T-helper 17 cell (primary cell): ENCODE measurements at places on chromosomes 6 and 20. TPM values are rescaled to one million over a fixed set of nuclear protein-coding genes. Genes with fewer than 3 reads are reported as not detected.

DNA sequence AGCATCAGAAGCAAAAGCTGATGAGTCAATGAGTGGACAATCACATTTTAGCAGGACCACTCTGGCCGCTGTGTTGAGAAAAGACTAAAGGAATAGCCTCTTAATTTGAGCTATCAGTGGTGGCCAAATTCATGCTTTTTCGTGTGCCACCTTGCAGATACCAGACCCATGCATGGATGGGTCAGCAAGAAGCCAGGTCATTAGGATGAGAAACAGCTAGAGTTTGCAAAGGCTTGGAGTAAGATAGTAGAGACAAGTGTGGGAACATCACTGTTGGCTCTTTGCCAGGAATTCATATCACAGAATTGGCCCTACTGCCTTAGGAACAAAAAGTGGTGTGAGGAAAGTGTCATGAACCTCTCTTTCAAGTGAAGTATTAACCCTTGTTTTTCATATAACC is 25.5 kb downstream of the MRAP2 start:
- H3K27me3 ChIP-seq: no peaks in the 10 kb centered on the region
- no peaks in the 10 kb centered on the region for H3K4me1 ChIP-seq
- H3K4me3 ChIP-seq: no peak overlapping the region
- H3K27ac ChIP-seq: no peak overlapping the region

The ERVFRD-1 gene
- total RNA-seq: not detected

GRCh38 chr6:109239651-109240321 is 142.5 kb downstream of the CD164 start:
- no peak overlapping the region for H3K27ac ChIP-seq
- no peaks in the 10 kb centered on the region for H3K36me3 ChIP-seq
- no peak overlapping the region for H3K4me3 ChIP-seq
- H3K4me1 ChIP-seq: peaks cover 20% of the 10 kb centered on the region
- no peak for DNase-seq

The OR2B6 gene
- total RNA-seq: not detected

The IL17A gene
- 0.68 TPM for total RNA-seq

The ADAM33 gene
- total RNA-seq: not detected

The BNIP5 gene
- total RNA-seq: not detected

The SGK2 gene
- 1.7 TPM for total RNA-seq

GRCh38 chr6:2244261-2245102 is 923 bp downstream of the GMDS start:
- peaks cover 40% of the 10 kb centered on the region for H3K4me1 ChIP-seq
- peak overlapping the region; percentile 89 for H3K4me3 ChIP-seq
- peaks cover 5% of the 10 kb centered on the region for H3K36me3 ChIP-seq
- DNase-seq: no peak

DNA sequence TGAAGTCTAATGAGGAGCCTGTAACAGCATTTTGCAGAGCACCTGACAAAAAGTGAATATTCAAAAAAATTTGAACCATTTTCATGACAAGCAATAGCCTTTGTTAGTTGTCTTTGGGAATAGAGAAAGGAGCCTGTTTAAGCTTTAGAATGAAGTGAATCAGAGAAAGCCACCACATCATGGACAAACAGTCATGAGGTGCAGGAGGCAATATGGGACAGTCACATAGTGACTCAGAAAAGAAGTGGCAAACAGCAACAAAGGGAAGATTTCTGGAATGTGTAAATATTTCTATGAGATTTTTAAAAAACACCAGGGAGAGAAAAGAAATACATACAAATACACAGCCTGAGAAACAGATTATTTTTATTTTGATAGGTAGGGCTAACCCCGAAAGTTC is 6.6 kb downstream of the KLHL31 start:
- DNase-seq: no peak
- H3K27ac ChIP-seq: no peak overlapping the region
- H3K27me3 ChIP-seq: peaks cover 55% of the 10 kb centered on the region
- peaks cover 6% of the 10 kb centered on the region for H3K36me3 ChIP-seq
- H3K4me1 ChIP-seq: peaks cover 4% of the 10 kb centered on the region

- no peak overlapping the region for H3K27ac ChIP-seq
- no peaks in the 10 kb centered on the region for H3K27me3 ChIP-seq
- H3K4me3 ChIP-seq: no peak overlapping the region
- DNase-seq: no peak
- H3K36me3 ChIP-seq: no peaks in the 10 kb centered on the region
Measured at GRCh38 chr6:143811501-143812157, 31.5 kb upstream of the LTV1 start.

DNA sequence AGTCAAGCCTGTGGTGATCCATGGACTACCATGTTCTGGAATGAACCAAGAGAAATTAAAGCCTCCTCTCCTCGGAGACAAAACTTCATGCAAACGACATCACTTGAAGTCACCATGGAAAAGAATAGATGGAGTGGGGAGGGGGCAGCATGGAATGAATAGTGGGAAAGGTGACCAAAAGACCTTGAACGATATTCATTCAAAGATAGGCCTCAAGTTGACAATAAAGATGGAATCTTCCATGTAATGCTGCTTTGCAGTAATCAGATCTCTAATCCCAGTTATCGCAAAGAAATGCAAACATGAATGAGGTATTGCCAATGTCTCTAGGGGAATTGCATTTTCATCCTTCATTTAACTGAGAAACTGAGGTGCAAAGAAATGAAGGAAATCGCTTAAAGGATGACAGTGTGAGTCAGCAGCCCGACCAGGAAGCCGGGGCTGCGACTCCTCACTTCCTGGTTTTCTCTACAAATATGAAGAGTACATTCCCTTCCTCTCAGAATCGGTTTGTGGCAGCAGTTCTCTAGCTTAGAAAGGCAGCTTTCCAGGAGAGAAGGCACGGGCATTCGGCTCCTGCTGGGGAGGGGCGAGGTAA is 65.6 kb upstream of the RREB1 start:
- no peak for DNase-seq
- H3K27me3 ChIP-seq: no peaks in the 10 kb centered on the region
- H3K4me3 ChIP-seq: no peak overlapping the region
- no peaks in the 10 kb centered on the region for H3K36me3 ChIP-seq

The OPN5 gene
- total RNA-seq: not detected

The DACT2 gene
- not detected for total RNA-seq
